ENCODE measurements at places on chromosomes 2 and 18.

DNA sequence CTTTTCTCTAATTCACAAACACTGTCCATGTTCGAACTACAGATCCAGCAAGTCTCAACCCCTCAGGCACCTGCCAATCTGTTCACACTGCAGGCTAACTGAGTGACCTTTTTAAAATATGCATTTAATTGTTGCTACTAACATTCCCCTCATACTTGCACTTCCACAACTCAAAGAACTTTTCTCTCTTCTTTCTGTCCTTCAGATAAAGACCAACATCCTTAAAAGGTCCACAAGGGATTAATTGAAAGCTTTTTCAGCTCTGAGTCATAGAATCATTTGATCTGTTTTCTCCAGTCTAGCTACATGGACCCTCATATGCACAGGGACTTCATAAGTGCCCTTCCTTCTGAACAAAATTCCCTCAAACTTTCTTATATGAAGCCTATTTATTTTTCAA lies 1321.2 kb downstream of the DPP10 start:
- DNase-seq: no peak

- no peak for DNase-seq
Measured at GRCh38 chr2:58127111-58127510, 80.5 kb downstream of the VRK2 start.

- no peak for DNase-seq
Measured at GRCh38 chr2:52335727-52336126, 1303.8 kb upstream of the NRXN1 start.

GRCh38 chr2:176763851-176764404 lies 448.7 kb upstream of the HNRNPA3 start:
- DNase-seq: no peak

- no peak for DNase-seq
Measured at GRCh38 chr2:192333642-192334041, 138.9 kb upstream of the TMEFF2 start.

- DNase-seq: no peak
Measured at GRCh38 chr18:48958951-48959350, 8.2 kb upstream of the SMAD7 start.

- DNase-seq: no peak
Measured at GRCh38 chr2:52465287-52465686, 1302.3 kb upstream of the CHAC2 start.

GRCh38 chr2:106272216-106272807 lies 78.2 kb upstream of the UXS1 start:
- DNase-seq: no peak

DNA sequence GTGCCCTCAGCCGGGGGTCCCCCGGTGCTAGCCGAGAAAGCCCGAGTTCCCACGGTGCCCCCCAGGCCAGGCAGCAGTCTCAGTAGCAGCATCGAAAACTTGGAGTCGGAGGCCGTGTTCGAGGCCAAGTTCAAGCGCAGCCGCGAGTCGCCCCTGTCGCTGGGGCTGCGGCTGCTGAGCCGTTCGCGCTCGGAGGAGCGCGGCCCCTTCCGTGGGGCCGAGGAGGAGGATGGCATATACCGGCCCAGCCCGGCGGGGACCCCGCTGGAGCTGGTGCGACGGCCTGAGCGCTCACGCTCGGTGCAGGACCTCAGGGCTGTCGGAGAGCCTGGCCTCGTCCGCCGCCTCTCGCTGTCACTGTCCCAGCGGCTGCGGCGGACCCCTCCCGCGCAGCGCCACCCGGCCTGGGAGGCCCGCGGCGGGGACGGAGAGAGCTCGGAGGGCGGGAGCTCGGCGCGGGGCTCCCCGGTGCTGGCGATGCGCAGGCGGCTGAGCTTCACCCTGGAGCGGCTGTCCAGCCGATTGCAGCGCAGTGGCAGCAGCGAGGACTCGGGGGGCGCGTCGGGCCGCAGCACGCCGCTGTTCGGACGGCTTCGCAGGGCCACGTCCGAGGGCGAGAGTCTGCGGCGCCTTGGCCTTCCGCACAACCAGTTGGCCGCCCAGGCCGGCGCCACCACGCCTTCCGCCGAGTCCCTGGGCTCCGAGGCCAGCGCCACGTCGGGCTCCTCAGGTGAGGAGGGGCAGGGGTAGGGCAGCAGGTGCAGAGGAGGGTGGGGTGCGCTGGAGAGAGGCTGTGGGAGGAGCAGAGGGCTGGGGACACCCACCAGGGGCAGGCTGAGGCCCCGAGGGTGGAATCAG lies 14.1 kb upstream of the GMPPA start:
- no peak for DNase-seq

DNA sequence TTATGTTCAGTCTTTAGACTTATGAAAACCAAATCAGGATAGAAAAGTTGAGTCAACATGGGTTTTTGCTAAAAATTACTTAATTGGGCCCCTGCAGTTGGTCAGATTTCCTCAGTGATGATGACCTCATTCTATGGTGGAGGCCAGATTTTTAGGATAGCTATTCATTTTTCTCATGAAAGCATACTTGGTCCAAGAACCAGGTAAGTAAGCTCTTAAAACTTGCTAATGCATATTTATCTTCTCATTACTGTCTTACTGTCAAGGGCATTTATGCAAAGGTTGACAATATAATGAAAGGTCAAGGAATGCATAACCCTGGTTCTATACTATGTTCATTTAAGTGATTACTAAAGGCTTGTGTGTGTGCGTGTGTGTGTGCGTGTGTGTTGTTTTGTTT lies 650.6 kb downstream of the SATB2 start:
- DNase-seq: no peak

DNA sequence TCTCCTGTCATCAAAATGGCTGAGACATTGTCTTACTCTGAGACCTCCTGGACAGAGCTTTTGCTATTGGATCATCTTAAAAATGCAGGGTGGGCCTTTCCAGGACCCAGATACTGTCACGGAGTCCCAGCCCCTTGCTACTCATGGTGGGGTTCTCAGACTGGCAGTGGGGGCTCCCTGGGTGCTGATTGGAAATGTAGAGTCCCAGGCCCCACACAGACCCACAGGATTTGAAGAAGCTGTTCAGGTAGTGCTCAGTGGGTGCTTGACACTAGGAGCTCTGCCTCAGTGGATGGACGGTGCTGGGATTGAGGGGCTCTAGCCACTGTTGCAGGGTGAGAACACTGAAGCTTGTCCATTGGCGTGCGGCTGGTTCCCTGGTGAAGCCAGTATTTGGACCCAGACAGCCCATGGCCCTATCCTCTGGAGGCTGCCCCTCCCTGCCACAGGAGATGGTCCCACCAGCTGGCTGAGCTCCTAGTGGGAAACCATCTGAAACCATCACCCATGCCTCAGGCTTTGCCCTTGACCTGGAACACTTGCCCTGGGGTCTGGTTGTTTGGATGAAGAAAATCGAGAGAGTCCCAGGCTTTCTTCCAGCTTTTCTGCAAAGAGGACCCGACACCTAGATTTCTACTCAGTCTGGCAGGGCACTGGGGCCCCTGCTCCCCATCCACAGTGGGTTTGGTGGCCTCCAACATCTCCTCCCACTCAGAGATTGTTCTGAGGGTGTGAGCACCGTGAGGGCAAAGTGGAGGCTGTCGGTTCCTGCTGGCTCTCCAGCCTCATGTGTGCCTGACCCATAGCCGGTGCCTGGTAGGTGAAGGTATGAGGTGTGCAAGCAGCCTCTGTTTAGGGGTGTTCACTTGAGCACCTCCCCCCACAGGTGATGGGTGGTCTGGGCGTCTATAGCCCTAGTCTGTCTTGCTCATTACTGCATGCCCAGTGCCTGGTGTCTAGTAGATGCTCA lies 30.1 kb downstream of the MROH2A start:
- no peak for DNase-seq

All from HFFc6 (cell line).